ENCODE measurements at places on chromosomes 2 and 18.

- no peak for DNase-seq
Observed at GRCh38 chr2:58918141-58918540, 677.0 kb upstream of the FANCL start.

GRCh38 chr2:98647636-98648035, 39.2 kb downstream of the UNC50 start:
- no peak for DNase-seq

DNA sequence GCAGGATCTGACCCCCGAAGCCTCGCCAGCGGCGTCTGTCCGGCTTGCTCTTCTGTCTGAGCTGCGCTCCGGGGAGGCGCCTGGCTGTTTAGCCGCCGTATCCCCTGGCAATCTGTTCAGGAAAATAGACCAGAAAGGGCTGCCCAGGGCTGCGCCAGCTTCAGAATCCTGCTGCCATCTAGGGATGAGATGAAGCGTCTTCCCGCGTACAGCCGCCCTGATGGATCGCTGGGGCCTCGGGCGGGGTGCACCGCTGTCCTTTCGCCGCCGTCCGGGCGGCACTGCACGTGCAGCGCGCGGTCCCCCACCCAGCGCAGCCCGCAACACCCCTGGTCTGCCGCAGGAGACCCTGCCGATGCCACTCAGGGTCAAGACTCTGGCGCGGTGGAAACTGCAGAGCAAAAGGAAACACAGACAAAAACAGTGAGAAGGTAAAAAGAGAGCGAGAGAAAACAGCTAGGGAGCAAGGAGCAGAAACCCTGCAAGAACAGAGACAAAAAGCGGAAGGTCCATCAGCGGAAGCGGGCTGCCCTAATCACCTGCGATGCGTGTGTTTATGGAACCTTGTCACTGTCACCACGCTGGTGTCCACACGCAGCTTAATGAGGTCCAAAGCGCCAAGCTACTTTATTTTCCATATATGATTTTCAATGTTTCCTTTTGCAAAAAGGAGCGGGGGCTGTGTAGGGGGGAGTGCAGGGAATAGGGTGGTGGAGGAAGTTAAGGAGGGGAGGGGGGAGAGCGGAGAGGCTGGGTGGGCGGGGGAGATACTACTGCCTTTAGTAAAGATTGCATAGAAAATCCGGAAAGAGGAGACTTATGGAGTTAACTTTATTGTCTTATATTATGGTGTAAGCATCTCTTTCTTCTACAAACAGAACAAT, 2113.3 kb upstream of the PIK3C3 start:
- DNase-seq = peak; percentile 36

- DNase-seq = no peak
Observed at GRCh38 chr2:10915731-10916276, 4.1 kb downstream of the KCNF1 start.

- no peak for DNase-seq
Observed at GRCh38 chr2:62743506-62743905, 38.0 kb downstream of the EHBP1 start.

GRCh38 chr18:7367336-7367735, 136.4 kb downstream of the LRRC30 start:
- no peak for DNase-seq

- peak; percentile 12 for DNase-seq
Observed at GRCh38 chr2:234060236-234060635, 9.7 kb downstream of the SPP2 start.

DNA sequence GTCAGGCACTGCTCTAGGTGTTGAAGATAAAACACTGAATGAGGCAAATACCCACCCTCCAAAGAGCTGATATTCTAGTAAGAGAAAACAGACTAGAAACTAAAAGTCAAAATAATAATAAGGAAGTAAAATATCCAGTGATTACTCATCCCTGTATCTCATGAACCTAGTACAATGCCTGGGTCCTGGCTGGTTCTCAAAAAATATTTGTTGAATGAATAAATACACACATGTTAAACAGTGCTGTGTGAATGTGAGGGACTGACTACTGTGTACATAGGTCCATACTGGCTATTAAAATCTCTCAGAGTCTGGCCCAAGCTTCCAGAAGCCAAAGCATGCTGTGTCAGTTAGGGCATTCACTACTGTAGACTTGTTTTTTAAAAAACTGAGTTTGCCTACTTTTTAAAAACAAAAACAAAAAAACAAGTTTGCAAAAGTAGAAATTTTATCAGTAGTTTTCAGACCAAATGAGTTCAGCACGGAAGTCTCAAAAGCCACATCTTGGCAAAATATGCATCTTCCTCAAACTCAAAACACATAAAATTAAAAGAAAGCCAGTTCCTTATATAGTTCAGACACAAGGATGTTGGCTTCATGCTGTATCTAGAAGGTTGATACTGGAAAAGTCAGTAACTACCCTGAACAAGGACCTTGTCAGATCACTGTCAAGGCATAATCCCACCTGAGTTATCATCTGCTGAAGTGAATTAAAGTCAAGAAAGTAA, 136.2 kb downstream of the THADA start:
- DNase-seq = no peak

GRCh38 chr2:950080-950966, at the start of gene SNTG2:
Gene SNTG2 (plus strand): TSS chr2:950849. CDS start chr2:950997, 148 bp downstream.
- peak; percentile 62 for DNase-seq

DNA sequence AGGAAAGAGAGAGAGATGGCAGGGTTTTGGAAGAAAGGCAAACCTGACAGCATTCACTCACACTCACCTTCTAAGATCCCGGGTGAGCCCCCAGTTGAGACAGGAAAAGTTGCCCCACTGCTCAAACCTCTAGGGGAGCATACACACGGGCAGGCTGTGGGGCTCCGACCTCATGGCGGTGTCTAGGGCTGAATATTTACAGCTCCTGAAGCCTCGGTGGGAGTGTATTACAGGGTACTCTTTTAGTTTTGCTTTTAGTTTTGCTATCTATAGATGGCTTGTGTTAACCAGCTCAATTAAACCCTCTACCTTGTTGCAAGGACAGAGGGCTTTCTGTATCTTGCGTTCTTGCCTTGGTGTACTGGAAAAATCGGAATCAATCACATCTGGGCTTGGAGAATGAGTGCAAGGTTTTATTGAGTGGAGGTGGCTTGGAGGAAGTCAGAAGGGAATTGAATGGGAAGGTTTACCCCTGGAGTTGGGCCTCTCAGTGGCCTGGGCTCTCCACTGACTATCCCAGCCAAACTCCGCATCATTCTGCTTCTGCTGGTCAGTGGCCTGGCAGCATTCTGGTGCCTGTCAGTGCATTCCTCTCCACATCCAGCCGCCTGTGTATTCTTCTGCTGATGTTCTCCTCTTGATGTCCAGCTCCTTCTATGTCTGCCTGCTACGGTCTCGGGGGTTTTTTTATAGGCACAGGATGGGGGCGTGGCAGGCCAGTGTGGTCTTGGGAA, 10.1 kb upstream of the IFIH1 start:
- DNase-seq = no peak

- DNase-seq = no peak
Observed at GRCh38 chr18:59715966-59716369, 18.7 kb upstream of the CCBE1 start.

DNA sequence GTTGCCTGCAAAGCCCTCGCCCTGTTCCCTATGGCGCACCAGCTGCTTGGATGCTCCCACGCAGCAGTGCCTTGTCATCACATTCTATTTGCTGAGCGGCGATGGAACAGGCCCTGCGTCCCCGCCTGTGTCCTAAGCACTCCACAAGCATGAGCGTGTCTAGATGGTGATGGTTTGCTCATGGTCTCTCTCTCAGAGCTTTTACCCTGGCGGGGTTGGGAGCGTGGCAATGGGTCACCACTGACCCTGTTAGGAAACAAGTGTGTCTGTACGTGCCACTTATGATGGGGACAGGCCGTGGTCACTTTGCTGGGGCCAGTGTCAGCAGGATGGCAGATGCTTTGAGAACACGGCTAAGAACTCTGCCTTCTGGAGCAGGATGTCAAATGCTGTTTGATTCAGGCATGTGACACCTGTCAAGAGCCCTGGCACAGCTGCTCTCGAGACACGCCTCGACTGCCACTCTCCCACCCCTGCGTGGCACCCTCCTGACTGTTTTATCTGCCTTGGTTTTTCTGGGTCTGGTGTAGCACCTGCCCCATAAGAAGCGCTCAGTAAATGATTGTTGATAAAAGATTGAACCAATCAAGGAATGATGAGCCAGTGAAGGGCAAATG, 44.2 kb downstream of the RRM2 start:
- peak; percentile 57 for DNase-seq

All from NCI-H187 (cell line).